ENCODE measurements at places on chromosomes 3 and 15. TPM values are rescaled to one million over a fixed set of nuclear protein-coding genes. Genes with fewer than 3 reads are reported as not detected.

The BNC1 gene
- total RNA-seq, result 0.38 TPM

The HESX1 gene
- total RNA-seq, result 0.79 TPM

The ZNF80 gene
- total RNA-seq, result 0.28 TPM

The RTP1 gene
- total RNA-seq, result not detected

The CKMT1B gene
- 14.5 TPM for total RNA-seq

The CCDC9B gene
- total RNA-seq, result 60.0 TPM

The LRTM1 gene
- not detected for total RNA-seq

The IQCF5 gene
- not detected for total RNA-seq

The AADAC gene
- not detected for total RNA-seq

The PPARG gene
- total RNA-seq, result 19.2 TPM

The CCR3 gene
- not detected for total RNA-seq

The MORC1 gene
- 0.06 TPM for total RNA-seq

The GOLGA8K gene
- 1.6 TPM for total RNA-seq

The PPP1R14D gene
- not detected for total RNA-seq

DNA sequence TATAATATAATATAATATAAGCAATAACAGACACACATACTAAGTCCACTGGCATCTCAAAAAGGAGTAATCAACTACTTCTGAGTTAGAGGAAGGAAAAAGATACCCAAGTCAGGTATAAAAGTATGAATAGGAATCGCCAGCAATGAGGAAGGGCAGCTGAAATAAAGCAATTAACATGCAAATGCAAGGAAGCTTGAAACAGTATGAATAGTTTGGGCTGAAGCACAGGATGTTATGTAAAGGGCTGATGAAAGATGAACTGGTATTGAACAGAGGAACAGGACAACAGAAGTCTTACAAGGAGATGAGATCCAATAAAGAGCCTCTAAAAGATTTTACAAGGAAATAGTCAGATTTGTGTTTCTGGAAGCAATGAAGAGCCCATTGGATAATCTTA is 7.1 kb downstream of the COPS2 start:
- no peak for DNase-seq

GRCh38 chr3:87900061-87900460 is 158.7 kb downstream of the CGGBP1 start:
- DNase-seq, result no peak

- peak; percentile 22 for DNase-seq
Observed at GRCh38 chr3:161096771-161097367, 8.3 kb downstream of the B3GALNT1 start.

DNA sequence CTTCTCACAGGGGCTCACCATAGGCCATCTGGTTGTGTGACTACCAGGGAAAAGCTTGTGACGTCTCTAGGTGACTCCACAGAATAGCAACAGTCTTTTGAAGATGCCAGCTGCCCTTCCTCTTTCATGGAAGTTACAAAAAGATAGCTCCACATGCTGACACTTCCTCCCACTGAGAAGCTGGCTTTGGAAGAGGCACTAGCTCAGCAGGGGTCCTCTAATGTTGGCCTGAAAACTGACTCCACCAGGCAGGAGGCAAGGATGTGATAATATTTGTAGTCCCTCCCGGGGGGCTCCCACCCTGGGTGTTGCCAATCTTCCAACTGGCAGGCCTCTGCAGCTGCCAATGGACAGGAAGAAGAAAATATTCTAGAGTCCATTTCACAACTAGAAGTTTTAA is 343.5 kb downstream of the NEK10 start:
- DNase-seq, result no peak

DNA sequence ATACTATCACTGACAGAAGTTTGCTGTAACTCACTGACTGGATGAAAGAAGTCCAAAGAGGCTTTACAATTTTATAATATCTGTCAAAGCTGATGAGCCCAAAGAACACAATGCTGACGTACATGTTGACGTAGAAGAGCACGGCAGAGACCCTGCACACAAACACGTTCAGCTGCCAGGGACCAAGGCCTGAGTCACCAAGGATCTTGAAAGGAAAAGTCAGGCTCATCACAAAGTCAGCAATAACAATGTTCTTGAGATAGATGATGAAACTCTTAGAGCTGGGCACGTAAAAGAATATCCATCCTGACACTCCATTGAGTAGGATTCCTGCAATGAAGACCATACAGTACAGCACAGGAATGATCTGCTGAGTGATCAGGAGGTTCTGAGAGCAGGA is 10.9 kb upstream of the GPR171 start:
- DNase-seq, result no peak

GRCh38 chr3:155407971-155408370 is 114.5 kb upstream of the STRIT1 start:
- DNase-seq, result no peak

DNA sequence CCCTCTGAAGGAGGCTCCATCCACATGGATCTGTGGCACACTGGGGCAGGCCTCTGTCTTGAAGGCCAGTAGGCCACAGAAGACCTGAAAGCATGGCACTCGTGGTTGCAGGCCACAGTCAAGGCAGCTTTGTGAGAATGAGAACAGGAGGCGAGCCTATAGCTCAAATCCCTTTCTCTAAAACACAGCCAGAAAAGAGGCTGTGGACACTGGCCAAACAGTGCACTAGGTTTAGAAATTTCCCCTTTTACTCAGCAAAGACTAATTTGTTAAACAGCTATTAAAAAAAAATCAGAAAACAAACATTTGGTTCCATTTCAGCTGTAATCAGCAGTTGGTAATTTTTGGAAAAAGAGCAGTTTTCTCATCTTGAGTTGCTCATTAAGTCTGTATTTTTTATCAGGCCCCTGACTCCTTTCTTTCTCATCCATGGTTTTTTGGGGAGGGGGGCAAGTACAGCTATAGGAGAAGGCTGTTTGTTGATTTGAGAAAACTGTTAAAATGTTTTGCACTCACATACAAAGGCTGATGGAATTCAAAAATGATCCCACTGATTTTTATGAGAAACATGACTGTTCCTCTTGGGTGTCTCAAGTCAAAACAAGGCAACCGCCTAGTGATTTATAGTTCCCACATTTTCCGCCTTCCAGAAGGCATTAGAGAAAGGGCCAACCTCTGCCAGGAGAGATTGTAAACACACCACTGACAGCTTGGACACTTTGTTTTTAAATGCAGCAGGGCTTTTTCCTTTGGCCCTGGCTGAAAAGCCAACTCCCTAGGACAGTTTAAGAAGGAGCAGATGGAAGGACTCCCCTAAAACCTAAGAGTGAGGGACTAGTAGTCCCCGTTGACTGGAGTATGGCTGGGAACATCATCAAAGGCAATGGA is 28.1 kb downstream of the PARP16 start:
- no peak for DNase-seq

- no peak for DNase-seq
Observed at GRCh38 chr3:123664753-123665152, 79.9 kb upstream of the HACD2 start.

DNA sequence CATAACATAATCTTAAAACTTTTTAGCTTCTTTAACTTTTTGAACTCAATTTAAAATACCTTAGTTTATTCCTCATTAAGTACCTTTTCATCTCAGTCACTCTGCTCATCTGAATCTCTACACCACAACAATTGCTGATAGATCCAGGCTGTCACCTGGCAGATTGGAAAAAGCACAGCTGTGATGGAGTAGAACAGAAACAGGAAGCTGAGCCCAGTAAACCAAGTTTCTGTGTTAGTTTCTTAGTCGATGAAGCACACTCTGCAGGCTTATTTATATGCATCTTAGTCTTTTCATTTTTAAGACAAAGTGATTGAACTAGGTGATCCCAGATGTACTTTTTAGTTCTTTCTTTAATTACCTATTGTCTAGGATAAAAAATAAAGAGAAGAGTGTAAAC is 1398.0 kb upstream of the ALCAM start:
- no peak for DNase-seq

DNA sequence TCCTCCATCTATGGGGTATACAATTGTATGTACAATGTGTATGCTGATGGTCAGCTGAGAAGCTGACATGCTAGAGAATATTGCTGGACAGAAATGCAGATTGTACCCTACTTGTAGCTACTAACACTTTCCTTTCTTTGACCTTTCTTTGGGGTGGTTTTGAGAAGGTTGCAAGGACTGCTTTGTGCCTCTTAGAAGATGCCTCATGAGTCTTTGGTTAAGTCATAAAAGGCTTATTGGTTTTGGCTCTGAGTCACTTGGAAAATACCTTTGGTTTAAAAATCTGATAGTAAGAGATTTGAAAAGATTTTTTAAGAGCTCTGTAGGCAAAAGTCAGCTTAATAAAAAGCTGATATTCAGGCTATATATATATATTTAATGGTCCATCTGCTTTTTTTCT is 71.5 kb downstream of the ZMAT3 start:
- no peak for DNase-seq

- no peak for DNase-seq
Observed at GRCh38 chr15:90227816-90228772, 5.6 kb downstream of the CIB1 start.

GRCh38 chr15:43776101-43776717 is 557 bp downstream of the ELL3 start:
- peak; percentile 79 for DNase-seq

DNA sequence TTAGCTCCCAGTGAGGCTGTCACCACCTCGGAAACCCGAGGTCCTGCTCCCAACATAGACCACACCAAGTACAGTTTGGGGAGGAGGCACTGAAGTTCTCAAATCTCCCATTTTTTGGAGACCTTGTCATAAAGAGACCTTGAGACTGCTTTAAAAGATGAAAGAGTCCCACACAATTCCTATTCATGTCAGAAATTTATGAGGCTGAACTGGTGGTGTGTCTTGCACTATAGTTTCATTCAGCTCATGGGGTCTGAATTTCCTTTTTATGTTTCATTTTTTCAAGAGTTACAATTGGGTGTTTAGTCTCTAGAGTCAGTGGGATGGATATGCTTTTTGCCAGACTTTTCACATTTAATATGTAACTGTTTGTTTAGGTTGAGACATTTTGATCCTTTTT is 318.1 kb upstream of the LRRFIP2 start:
- no peak for DNase-seq

- DNase-seq, result no peak
Observed at GRCh38 chr3:56761887-56762651, 39.7 kb downstream of the ARHGEF3 start.

DNA sequence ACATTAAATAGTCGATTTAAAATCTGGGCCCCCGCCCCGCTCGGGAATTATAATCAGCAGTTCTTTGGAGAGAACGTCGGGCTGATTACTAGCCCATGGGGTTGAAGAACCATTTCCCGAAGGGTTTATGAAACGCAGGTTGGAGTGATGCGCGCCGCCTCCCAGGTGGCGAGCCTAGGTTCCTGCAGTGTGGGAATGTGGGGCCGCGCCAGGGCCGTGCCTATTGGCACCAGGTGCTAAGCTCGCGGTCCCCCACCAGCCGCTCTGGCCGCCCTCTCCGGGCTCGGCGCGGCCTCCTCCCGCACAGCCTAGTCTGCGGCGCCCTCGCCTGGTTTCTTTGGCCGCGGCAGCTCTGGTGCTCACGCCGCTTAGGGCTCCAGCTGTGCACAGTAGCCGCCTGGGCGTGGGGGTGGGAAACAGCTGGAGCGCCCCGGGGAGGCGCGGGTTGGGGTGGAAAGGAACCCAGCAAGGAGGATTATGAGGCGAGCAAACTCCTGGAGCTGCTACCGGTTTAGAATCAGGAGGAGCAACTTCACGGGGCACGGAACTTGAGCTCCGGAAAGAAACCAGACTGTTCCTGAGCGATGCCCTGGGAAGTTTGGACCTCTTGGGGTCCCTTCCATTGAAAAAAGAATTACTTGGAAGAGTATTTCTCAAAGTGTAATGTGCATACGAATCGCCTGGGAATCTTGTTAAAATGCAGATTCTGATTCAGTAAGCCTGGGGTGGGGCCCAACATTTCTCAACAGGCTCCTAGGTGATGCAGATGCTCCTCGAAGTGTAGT is 5.6 kb upstream of the MECOM start:
- DNase-seq, result peak; percentile 93

- no peak for DNase-seq
Observed at GRCh38 chr15:92326236-92326635, 67.4 kb upstream of the ST8SIA2 start.
